Lower lobe of right lung (tissue), 2 donors: ENCODE measurements at places on chromosomes 2 and 18. TPM values are rescaled to one million over a fixed set of nuclear protein-coding genes. Genes with fewer than 3 reads are reported as not detected.

The SLC16A14 gene
- 2.2 TPM for total RNA-seq

The MOGAT1 gene
- total RNA-seq = 3.2 TPM

The KCNE4 gene
- total RNA-seq = 1.2 TPM

The SP5 gene
- 1.9 TPM for total RNA-seq

The TMEM182 gene
- 3.7 TPM for total RNA-seq
